ENCODE measurements at places on chromosomes 3 and 15.

GRCh38 chr3:143302638-143303171 is 183.1 kb downstream of the CHST2 start:
- no peak for DNase-seq

DNA sequence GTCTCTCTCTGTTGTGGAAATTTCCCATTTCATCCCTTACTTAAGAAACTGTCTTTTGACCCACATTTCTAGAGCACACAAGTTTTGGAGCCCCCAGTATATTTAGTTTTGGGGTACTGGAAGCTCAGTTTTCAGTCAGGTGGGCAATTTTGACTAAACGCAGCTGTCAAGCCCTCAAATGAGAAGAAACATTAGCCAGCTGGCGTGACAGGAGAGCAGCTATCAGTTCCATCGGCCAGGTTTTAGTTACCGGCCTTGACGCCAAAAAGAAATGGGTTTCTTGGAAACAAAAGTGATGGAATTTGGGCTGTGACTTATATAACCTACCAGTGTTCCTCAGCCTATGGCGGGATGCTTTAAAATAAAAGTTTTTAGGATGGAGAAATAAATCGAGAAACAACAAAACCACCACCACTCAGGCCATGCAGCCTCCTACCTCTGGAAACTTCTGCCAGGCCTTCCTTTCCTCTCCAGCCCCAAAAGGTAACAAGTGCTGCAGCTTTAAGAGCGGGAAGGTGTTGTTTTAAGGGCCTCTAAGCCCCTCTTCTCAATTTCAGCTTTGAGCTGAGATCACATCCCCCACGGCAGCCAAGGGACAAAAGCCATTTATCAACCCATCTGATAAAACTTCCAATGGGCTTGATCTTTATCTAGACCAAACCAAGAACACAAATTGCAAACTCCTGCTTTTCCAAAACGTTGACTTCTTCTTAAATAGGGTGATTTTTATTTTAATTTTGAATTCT is 18.3 kb downstream of the RGMA start:
- no peak for DNase-seq

- no peak for DNase-seq
These were observed 39.8 kb downstream of the CYP19A1 start for GRCh38 chr15:51298620-51299019.

GRCh38 chr3:149813367-149814281 is 609 bp downstream of the RNF13 start:
- DNase-seq = no peak

- no peak for DNase-seq
These were observed 55.8 kb downstream of the RSRC1 start for GRCh38 chr3:158165730-158166129.

DNA sequence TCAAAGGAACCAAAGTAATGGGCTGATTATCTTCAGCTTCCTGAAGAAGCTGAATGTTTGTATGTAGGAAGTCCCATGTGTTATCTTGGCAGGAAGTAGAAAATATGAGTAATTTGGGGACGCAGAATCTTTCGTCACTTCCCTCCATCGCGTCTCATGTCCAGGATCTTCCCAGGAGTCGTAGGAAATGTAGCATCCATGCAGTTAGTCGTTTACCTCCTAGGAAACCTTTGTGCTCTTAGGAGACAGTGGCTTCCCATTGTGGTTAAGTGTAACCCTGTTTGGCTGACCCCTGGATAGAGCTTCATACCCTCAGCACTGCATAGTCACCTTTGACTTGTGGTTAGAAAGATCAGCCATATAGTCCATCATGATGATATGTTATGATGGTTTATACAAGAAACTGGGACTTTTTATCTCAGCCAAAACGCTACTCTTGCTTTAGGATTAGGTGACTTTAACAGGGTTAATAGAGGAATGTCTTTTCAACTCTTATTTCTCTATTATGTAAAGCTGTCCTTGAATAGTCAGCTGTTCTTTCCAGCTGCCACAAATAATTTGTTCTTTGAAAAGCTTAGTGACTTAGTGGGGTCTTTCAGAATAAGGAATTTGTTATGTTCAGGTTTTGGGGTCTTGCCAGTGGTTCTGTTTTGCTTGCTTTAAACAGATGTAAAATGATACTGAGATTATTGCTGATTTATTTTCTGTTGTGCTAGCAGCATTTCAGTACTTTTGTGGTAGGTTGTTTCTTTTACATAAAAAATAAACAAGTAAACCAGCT is 92.2 kb downstream of the KLHL25 start:
- DNase-seq = no peak

DNA sequence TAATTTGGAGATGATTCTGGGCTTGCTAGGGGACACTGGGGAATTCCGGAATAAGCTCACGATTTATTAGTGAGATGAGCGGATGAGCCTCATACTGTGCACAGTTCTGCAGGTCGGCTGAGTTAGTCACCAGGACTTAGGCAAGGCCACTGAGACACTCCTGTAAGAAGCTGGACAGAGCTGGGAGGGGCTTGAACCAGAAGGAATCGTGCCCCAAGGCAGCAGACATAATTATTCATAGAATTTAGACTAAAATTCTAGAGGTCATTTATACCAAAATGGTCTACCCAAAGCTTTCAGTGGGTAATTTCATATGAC is 121.4 kb downstream of the VGLL4 start:
- no peak for DNase-seq

DNA sequence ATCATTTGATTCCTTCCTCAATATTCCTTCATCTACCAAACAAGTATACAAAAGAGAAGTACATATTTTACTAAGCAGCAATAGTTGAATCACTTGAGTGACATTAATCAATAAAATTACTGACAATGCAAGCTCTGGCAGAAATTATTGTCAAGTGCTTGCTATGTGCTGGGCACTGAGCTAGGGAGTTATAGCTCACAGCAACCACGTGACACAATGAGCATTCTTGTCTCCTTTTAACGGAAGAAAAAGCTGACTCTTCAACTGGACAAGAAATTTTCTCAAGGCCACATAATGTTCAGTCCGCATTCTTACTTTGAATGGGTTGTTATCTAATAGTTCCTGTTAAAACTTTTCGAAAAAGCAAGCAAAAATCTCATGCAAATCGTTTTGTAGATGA is 500.1 kb downstream of the PYDC2 start:
- no peak for DNase-seq

DNA sequence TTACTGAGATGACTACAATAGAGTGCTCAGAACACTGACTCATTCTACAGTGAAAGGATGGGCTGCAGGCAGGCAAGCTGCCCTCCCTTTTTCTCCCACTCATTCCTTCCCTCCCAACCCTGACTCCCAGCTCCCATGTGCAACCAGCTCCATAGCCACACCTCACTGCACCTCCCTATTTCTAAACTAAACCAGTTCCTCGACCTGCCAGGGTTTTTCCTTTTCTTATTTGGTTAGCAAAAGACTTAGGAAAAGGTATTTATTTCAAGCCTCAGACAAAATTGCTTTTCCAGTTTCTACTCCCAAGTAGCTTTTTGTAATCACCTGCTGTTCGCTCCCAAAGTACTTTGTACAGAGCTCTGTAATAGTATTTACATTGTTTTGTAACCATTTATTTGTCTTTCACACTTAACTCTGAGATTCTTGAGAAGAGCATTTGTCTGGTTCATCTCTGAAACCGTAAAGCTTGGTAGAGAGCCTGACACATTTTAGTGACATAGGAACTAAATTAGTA is 2.2 kb downstream of the AADAC start:
- DNase-seq = no peak
